ENCODE measurements at places on chromosomes 12 and 14. TPM values are rescaled to one million over a fixed set of nuclear protein-coding genes. Genes with fewer than 3 reads are reported as not detected.

The LUM gene
- 0.31 TPM for total RNA-seq

The PPP4R4 gene
- total RNA-seq, result 0.10 TPM

The CPNE6 gene
- total RNA-seq, result not detected

GRCh38 chr14:20438664-20439063 lies 2.7 kb upstream of the KLHL33 start:
- no peaks in the 10 kb centered on the region for H3K36me3 ChIP-seq
- H3K27me3 ChIP-seq, result peaks cover 15% of the 10 kb centered on the region
- no peak overlapping the region for H3K4me3 ChIP-seq

DNA sequence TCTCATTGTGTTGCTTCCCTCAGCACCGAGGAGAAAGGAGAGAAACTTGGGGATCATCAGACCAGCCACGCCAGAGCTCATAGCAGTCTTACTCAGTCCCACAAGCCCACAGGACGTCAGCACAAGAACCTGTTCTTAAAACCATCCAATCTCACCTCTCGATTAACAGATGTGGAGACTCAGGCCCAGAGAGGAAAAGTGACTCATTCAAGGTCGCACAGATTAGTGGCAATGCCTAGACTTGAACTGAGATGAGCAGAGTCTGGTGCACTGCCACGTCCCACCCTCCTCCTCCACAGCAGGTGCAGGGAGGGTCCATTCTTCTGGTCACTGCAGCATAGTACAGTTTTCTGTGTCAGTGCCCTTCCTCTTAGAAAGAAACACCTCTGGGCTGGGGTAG lies 154.9 kb upstream of the PZP start:
- no peak overlapping the region for H3K27ac ChIP-seq
- no peak for DNase-seq
- peaks cover 22% of the 10 kb centered on the region for H3K4me1 ChIP-seq
- H3K36me3 ChIP-seq, result no peaks in the 10 kb centered on the region
- no peaks in the 10 kb centered on the region for H3K27me3 ChIP-seq
- H3K4me3 ChIP-seq, result no peak overlapping the region

DNA sequence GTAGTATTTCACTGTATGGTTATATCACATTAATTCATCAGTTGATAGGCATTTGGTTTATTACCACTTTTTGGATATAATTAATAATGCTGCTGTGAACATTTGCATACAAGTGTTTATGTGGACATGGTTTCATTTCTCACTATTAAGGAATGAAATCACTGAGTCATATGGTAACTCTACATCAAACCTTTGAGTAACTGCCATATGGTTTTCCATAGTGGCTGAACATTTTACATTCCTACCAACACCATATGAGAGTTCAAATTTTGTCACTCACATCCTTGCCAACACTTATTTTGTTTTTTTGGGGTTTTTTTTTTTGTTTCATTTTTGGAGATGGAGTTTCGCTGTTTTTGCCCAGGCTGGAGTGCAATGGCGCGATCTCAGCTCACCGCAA lies 30.2 kb upstream of the EAPP start:
- H3K36me3 ChIP-seq, result peaks cover 36% of the 10 kb centered on the region
- H3K4me3 ChIP-seq, result no peak overlapping the region
- H3K27me3 ChIP-seq, result no peaks in the 10 kb centered on the region
- no peak for DNase-seq

- H3K36me3 ChIP-seq, result peaks cover 65% of the 10 kb centered on the region
- peak overlapping the region; percentile 61 for H3K27ac ChIP-seq
- DNase-seq, result peak; percentile 23
- peak overlapping the region; percentile 97 for H3K4me3 ChIP-seq
- no peaks in the 10 kb centered on the region for H3K27me3 ChIP-seq
These were observed 1.1 kb downstream of the ARID2 start for GRCh38 chr12:45730348-45731189.

- peaks cover 9% of the 10 kb centered on the region for H3K4me1 ChIP-seq
These were observed 168.3 kb downstream of the RMST start for GRCh38 chr12:97630875-97631274.

The SLC16A7 gene
- 51.3 TPM for total RNA-seq

- no peak overlapping the region for H3K27ac ChIP-seq
- H3K36me3 ChIP-seq, result no peaks in the 10 kb centered on the region
- DNase-seq, result no peak
- no peak overlapping the region for H3K4me3 ChIP-seq
These were observed 7.7 kb upstream of the LRRC23 start for GRCh38 chr12:6896846-6897435.

- DNase-seq, result peak; percentile 6
- H3K4me1 ChIP-seq, result no peaks in the 10 kb centered on the region
- H3K27ac ChIP-seq, result no peak within 1 kb of the TSS
These were observed at the start of gene GDF3 for GRCh38 chr12:7695566-7696197. TSS of gene GDF3 (minus strand) at chr12:7695775. CDS start at chr12:7695728, 47 bp downstream.

DNA sequence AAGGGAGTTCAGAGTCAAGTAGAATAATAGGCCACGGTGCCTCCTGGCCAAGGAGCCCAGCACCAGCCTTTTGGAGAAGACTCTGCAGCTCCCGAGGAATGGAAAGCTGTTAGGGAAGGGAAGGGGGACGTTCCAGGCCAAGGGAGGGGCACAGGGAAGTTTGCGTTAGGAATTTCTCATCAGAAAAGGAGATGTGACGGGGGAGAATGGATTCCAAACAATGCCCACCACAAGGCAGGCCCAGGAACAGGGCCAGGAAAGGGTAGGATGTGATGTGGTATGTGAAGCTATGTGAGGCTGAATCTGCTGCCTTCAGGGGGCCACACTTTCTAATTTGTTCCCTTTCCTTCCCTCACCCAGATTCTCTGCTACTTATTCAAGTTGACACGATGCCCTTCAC lies 46.0 kb downstream of the DGLUCY start:
- H3K27ac ChIP-seq, result no peak overlapping the region
- H3K36me3 ChIP-seq, result peaks cover 13% of the 10 kb centered on the region
- peaks cover 4% of the 10 kb centered on the region for H3K4me1 ChIP-seq
- DNase-seq, result no peak
- H3K27me3 ChIP-seq, result no peaks in the 10 kb centered on the region

The STXBP6 gene
- total RNA-seq, result 7.9 TPM

DNA sequence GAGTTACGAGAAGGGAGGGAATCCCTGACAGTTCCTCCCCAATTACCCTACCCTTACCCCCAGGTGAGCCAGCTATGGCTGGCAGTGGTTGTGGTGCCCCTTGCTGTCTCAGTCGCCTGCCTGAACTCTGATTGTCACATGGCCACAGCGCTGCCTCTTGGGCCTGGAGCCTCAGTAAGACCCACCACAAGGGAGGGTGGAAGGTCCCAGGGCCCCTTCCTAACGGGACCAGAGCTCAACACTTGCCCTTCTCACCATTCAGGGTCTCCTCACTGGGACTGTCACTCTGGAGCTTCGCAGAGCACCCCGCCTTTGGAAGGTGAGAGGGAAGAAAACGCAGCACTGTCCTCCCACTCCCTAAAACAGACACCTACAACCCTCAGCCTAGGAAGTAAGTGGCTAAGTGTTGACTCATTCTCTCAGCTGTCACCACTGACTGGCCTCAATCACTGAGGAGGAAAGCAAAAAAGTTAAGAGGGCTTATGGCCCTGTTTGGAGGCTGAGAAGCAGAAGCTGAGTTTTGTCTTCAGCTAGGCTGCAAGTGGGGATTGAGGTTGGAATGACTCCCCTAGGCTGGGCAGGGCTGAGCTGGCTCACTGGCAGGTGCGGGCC lies 1.0 kb downstream of the TMEM253 start:
- peaks cover 53% of the 10 kb centered on the region for H3K4me1 ChIP-seq
- no peak overlapping the region for H3K27ac ChIP-seq
- no peak for DNase-seq

GRCh38 chr12:120725151-120725658 lies 421 bp upstream of the ACADS start:
- H3K27ac ChIP-seq, result no peak overlapping the region
- DNase-seq, result no peak
- peak overlapping the region; percentile 70 for H3K4me3 ChIP-seq

The IRAK3 gene
- 7.8 TPM for total RNA-seq

Measured in Calu3 (cell line).